ENCODE measurements at places on chromosomes 1 and 21. TPM values are rescaled to one million over a fixed set of nuclear protein-coding genes. Genes with fewer than 3 reads are reported as not detected.
A peak's percentile ranks its signal among the peaks of the same experiment; 100 is the strongest.

Gene FCER1G
- total RNA-seq = 2.2 TPM

Gene TEKT2
- 0.26 TPM for total RNA-seq

Gene ATP1B1
- total RNA-seq = 3.4 TPM

Gene KRTAP20-4
- not detected for total RNA-seq

Gene TAS1R1
- total RNA-seq = not detected

Gene SOAT1
- total RNA-seq = 60.6 TPM

Gene NTMT2
- total RNA-seq = not detected

Gene PCP4L1
- total RNA-seq = 0.86 TPM

Gene HJV
- not detected for total RNA-seq

GRCh38 chr1:234823191-234824176 is 213.5 kb upstream of the IRF2BP2 start:
- ATAC-seq = no peak

DNA sequence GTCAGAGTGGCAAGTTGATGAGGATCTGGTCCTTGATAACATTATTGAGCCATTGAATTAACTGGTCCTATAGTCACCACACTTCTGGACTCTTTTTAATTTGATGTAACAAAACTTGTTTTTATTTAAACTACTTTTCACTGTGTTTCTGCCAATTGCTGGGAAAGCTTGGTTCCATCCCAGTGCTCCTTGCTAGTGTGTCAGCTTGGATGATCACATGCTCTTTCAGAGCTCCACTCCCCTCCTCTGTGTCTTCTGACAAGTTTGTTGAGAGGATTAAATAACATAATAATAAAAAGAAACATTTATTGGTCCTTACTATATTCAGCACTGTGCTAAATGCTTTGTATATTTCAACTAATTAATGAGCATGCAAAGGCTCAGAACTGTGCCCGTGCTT is 448.5 kb upstream of the B3GALT2 start:
- no peak for ATAC-seq

DNA sequence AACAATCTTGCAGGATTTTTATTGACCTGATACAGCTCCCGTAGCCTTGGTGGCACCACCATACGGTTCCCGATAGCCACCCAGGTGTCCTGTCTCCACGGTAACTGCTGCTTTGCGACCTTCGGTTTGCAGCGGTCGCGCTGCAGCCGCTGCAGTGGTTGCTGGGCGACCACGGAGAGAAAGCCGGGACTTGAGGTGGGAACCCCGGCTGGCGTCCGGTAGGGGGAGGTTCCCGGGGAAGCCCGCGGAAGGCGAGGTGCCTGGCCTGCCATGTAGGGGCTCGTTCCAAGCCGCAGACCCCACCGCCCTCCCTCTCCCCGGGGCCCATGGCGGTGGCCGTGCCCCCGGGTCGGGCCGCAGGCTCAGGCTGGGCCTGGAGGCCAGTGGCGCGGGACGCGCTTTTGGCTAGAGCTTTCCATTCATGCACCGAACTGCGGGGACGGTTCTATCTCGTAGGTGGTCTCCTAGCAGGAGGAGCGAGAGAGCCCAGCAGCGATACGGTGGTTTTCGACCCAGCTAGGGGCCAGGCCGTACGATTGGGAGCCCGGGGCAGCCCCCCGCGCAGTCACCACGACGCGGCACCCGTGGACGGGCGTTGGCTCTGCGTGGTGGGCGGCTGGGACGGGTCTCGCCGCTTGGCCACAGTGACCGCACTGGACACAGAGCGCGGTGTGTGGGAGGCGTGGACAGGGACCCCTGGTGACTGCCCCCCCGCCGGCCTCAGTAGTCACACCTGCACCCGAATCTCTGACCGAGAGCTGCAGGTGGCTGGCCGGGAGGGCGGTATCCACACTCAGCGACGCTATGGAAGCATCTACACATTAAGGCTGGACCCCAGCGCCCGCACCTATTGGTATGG is at the start of gene KLHDC9:
TSS of gene KLHDC9 (plus strand) at position 152 of the 859 bp plus-strand sequence. CDS start at position 327, 175 bp downstream.
- ATAC-seq = peak; percentile 56

DNA sequence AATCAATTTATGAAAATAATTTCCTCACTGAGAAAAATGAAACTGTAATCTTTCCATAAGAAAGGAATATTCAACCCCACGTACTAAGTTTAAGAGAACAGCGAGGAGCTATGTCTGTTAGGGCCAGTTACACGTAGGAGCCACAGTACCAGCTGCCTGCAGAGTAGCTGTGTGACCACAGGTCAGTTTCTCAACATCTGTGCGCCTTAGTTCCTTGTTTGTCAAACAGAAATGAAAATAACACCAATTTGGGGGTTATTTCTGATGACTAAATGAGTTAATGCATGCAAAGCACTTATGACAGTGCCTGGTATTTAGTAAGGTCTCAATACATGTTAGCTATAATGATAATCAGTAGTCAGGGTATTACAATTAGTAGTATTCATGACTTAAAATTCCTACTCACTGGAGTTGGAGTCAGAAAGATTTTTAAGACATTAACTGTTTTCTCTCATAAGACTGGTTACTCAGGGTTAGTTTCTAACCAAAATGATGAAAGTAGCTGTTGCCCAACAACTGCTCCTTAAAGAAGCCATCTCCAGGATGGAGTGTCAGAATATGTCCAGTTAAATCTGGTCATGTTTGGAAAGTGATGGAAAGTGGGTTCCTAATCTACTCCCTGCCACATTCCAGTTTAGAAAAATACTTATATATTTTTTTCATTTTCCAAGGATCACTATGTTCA is 85.8 kb upstream of the ZNF648 start:
- no peak for ATAC-seq

DNA sequence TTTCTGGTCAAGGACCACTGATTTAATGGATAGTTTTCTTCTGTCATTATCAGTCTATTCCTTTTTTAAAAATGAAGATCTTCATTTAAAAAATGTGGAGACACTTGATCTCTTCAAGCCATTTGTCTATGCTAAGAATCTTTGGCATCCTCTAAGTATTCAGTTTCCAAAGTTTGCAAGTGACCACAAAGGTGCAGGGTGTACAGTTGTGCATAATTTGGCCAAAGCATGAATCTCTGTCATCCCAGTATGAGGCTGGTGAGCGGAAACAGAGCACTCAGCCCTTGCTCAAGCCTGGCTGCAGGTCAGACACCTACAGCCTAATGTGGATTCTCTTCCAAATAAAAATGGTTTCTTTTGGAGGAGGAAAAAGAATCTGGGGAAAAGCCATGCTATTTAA is 19.8 kb downstream of the PARP1 start:
- no peak for ATAC-seq

DNA sequence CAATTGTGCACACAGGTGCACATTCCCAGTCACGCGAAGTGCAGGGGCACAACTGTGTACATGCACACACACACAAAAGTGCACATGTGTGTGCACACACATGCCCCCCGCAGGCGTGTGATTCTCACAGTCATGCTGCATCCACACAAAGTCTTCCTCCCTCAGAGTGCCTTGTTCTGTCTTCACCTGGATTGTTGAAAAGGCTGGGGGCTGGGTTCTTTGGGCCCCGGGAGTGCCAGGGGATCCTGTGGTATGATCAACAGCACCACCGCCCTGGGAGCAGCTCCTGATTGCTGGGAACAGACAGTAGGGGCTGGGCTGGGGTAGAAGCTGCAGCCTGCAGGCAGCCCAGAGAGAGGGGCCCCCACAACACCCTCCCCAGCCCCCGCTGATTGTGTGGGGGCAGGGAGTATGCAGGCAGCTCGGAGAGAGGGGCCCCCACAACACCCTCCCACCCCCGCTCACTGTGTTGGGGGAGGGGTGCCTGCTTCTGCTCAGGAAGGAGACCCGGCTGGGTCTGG is 3.4 kb downstream of the COL18A1 start:
- no peak for ATAC-seq

DNA sequence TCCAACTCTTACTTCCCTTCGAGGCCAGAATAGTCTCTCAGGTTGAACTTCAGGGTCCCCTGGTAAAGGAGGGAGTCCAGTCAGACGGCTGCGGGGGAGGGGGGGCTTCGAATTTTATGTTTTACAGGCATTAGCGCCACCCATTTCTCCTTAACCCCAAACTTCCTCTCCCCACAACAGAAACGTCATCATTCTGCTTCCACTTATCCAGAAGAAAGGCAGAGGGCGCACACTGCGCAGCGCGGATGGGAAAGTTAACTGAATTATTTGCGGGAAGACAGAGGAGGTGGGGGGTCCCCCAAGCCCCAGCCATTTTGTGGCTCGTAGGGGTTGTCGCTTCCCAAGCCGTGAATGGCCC is 529 bp upstream of the PRMT2 start:
- ATAC-seq = peak; percentile 10

DNA sequence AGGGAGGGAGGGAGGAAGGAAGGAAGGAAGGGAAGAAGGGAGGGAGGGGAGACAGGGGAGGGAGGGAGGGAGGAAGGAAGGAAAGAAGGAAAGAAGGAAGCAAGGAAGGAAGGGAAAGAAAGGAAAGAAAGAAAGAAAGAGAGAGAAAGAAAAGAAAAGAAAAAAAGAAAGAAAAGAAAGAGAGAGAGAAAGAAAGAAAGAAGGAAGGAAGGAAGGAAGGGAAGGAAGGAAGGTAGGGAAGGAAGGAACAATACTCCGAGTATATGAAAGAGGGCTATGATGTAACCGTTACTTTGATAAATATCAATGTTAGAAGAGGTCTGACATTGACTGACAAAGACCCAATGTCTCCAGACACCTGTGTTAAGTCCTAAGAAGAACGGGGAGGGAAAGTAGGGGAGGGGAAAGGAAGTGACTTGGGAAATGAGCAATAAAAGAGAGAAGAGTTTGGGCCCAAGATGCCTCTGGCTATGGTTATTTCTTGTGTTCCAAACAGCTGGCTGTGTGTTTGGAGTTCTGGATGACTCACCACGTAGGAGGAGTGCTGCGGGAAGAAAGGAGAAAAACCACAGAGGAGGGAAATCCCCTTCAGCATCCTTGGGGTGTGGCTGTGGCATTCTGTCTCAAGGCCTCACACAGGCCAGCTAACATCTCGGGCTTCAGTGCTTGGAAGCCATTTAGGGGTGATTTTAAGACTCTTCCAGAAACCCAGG is 37.0 kb upstream of the RXRG start:
- ATAC-seq = peak; percentile 85

GRCh38 chr1:78619446-78619802 is 824 bp upstream of the IFI44L start:
- peak; percentile 16 for ATAC-seq

GRCh38 chr1:58596631-58597052 is 19.6 kb upstream of the TACSTD2 start:
- no peak for ATAC-seq

DNA sequence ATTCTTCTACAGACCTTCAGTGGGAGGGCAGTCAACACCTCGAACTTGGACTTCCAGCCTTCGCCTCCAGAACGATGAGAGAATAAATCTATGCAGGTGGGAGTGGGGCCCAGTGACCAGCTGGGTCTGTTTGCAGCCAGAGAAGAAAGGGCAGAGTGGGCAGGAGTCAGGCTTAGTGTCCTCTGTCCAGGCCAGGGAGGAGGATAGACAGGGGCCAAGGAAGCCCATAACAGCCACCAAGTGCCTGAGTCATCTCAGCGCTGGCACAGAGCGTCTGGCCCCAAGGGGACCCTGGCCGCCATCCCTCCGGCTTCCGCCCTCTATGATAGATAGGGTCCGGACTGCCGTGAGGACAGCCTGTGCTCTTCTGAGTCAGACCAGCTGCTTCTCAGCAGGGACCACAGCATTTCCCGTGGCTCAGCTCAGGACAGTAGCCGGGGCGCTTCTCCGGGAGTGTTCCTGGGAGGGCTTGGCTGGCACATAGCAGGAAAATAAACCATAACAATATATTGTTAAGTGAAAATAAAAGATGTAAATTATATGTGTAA is 133.1 kb upstream of the C1orf174 start:
- no peak for ATAC-seq

DNA sequence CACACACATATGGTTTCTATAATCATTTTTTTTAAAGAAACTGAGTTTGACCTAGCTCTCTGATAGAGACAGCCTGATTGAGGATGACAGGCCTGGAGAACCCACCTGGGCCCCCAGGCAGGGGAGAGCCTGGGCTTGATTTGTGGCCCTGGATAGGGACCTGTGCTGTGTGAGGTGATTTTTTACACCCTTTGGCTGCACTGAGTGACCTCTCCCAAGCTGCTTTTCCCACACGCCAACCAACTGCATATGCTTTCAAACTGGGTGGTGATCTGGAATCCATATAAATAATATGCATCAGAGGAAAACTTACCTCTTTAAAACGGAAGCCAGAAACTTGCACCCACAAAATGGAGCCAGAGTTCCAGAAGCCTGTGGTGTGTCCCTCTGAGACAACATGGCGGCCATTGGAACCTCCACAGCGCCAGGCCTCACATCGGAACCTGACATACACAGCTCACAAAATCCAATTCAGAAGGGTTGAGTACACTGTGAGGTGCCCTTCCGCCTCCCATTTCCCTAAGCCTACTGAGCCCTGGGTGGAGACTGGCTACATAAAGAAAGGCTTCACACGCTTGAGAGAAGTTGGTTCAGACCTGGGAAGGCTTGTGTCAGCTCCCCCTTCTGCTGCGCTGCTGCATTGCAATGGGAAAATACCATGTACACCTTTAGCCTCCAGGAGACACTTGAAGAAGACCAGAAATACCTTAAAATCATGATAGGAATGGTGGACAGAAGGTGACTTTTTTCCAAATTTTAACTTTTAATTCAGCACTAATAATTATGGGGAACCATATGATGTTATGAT is 160.7 kb downstream of the HHIPL2 start:
- no peak for ATAC-seq

- no peak for ATAC-seq
These were observed 363.0 kb downstream of the PTBP2 start for GRCh38 chr1:97084546-97084945.

- no peak for ATAC-seq
These were observed 18.0 kb downstream of the ADGRB2 start for GRCh38 chr1:31745946-31746670.

DNA sequence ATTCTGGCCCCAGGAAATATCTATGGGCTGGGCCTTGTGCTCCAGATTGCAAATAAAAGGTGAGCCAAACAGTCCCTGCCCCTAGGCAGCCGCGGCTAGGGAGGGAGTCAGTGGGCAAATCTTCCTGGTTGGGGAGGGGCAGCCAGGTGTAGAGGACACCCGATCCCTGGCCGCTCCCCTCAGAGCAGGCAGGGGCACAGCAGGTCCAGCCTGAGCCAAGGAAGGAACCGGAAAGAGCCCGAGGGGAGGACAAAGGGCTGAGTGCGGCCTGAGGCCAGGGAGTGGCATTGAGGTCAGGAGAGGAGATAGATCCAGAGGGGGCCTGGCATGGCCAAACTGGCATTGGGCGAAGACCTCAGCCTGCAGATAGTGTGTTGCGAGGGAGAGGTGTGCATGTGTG is 36.6 kb upstream of the ARF1 start:
- ATAC-seq = no peak
